AG20443 (cell line): ENCODE measurements at places on chromosomes 7 and 10.

DNA sequence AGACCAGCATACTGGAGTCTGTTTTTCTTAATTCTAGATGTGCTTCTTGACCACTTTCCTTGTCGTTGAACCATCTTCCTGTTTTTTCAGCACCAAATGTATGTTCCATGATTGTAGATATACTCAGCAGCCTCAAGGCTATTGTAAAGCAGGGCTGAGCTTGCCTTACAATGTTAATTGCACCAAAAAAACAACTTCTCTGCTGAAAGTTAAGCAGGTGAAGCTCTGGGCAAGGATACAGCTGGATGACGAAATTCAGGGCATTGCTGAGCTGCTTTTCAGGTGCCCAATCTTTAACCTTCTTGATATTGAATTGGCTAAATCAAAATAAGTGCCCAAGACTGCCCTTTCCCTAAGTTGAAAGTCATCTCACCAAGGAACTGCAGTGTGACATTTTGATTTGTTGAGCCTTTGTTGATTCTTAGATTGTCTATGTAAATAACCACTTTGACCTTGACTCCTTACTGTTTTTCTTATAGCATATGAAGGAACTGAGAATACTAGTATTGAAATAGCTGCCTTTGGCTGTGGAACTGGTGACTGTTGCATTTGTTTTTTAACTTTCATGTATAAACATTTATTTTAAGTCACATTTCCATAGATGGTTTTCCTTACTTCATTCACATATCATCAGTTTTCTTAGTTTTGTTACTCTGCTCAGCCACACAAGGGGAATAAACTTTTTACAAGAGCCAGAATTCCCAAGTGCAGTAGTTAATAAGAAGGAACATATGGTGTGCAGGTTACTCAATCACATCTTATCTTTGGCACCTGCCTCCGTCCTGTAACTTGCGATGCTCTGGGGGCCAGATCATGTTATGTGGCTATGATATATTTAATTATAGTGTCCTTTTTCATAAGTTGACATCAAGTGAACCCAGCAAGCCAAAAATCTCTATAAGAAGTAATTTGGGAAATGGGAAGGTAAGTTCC lies 3.1 kb downstream of the AHCYL2 start:
- DNase-seq, result no peak

GRCh38 chr10:31822150-31822549 lies 106.5 kb downstream of the ARHGAP12 start:
- DNase-seq, result no peak

DNA sequence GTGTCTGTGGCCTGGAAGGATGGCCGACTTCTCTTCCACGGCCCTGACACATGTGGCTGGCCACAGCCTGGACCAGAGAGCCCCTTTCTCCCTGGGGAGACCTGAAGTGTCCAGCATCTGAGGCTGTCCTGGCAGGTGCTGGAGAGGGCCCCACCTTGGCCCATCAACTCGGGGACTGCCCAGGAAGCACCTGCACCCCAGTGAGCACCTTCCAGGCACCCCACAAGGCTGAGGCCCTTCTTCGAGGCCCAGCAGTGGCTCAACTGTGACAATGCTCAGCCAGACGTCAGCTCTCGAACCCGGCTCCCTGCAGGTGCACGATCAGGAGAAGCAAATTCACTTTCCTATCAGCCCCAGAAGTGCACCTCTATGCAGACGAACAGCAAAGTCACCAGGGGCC lies 24.3 kb downstream of the RGS10 start:
- DNase-seq, result no peak

- no peak for DNase-seq
Measured at GRCh38 chr10:21692916-21693315, 158.9 kb downstream of the MLLT10 start.

- peak; percentile 67 for DNase-seq
Measured at GRCh38 chr10:102342958-102343357, 52.5 kb upstream of the NFKB2 start.

GRCh38 chr10:49187950-49188761 lies at the start of gene TMEM273:
TMEM273 (minus strand) TSS chr10:49188391; CDS start chr10:49188336, 55 bp downstream.
- no peak for DNase-seq

GRCh38 chr7:87784424-87784823 lies 91.7 kb downstream of the SLC25A40 start:
- DNase-seq, result no peak

DNA sequence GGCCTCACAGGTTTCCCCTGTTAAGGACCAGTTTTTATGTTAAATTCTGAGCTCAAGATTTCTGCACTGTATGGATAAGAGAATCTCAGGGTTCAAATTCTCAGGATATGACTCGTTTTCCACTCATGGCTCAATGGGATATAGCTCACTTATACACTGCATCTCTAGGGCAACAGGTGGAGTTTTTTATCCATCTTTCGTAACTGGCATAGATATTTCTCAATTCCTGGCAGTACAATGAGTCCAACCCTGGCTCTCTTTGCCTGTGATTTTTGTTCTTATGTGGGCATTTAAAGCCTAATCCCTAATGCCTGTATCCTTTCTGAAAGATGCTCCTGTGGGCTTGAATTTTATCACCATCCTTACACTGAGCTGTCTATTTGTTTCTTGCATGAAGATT lies 7.6 kb downstream of the CCDC172 start:
- no peak for DNase-seq
